ENCODE measurements at places on chromosomes 5 and 9. TPM values are rescaled to one million over a fixed set of nuclear protein-coding genes. Genes with fewer than 3 reads are reported as not detected.

GRCh38 chr9:35333551-35333950 lies 156.4 kb upstream of the RUSC2 start:
- no peak for DNase-seq

GRCh38 chr5:169764018-169764378 lies 126.9 kb downstream of the DOCK2 start:
- no peak for DNase-seq

DNA sequence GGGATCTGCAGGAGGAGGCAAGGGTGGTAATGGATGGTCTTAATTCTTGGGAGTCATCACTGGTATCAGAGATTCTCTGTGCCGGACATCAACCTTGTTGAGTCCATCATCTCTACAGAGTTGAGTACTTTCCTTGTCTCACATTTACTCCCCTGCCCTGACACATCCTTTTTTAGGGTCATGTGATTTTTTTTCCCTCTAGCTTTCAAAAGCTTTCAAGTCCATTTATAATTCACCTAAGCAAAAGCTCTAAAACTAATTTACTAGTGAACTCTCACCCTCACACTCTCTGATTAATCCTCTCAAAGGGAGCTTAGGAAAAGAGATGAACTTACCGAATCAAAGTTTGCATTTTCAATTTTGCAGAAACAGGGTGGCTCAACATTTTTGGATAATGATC lies 192.9 kb downstream of the TARS1 start:
- DNase-seq, result no peak

Gene TAF11L5
- not detected for total RNA-seq

GRCh38 chr9:10079284-10079964 lies 533.4 kb downstream of the PTPRD start:
- DNase-seq, result no peak

Gene SLC6A19
- total RNA-seq, result not detected

- DNase-seq, result peak; percentile 64
Observed at GRCh38 chr5:181170996-181171395, 23.6 kb downstream of the OR2V2 start.

Gene SHB
- total RNA-seq, result 43.8 TPM

DNA sequence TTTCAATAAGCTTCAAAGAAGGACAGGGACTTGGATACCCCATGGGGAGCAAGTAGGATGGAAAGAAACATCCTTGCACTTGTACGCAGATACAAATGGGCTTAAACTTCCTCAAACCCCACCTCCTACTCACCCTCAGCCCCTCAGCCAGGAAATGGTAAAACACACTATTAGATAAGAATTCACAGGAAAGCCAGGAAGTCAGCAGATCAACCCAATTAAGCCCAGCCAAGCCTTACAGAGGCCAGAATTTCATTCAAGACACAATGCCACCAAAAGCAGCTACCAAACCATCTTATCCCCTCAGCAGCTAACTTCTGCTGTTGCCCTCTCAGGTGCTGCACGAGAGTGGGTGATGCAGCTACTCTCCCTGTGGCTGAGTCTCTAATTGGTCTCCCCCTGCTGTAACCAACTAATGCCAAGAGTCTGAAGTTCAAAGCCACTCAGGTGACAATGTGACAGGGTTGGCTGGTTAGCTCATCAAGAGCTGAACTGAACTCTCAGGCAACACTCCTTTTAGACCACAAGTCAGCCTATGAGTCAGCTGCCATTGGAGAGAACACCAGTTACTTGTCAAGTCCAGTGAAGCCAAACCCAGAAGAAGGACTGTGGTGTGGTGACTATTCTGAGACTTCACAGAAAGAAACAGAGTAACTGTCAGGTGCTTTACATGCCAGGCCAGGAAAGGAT lies 201.9 kb downstream of the ZNF608 start:
- peak; percentile 48 for DNase-seq

DNA sequence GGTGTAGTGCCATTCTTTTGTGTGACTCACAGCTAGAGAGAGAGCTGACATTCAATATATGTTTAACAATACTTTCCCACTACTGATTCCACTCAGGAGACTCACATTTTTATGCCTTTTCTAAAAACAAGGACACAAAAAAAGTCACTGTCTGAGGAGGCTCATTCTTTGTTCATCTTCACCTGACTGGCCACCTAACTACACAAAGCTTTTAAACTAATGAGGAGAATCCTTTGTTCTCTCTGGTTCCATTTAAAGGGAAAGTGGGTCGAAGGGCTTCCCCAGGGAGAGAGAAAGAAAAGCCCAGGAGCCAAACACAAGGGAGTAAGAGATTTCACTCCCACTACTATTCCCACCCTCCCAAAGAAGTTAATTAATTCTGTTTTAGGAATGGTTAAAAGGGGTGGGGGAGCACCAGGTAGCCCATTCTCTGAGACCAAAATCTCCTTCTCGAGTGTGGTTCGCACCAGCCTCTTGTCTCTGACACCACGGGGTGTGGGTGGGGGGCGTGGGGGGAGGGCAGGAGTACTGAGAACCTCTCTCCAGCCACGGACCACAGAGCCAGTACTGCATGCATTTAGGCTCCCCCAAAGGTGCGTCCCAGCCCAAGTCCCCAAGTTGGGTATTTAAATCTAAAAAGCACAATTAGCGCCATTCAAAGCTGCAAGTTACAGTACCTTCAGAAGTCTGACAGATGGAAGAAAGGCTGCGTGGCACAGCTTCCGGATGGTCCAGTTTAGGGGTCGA lies 747 bp downstream of the TRPM3 start:
- DNase-seq, result no peak

GRCh38 chr5:32828492-32828891 lies 117.4 kb downstream of the NPR3 start:
- DNase-seq, result no peak

DNA sequence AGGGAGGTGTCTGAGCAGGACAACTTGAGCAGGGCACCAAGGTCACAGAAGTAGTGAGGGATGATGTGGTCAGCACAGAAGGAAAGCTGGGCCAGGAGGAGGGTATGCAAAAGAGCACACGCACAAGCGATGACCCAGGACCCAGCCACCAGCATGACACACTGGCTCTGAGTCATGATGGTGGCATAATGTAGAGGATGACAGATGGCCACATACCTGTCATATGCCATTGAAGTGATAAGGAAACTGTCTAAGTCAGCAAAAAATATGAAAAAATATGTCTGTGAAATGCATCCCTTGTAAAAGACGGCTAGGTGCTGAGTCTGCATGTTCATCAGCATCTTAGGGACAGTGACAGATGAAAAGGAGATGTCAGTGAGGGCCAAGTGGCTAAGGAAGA lies 380 bp downstream of the OR1J1 start:
- DNase-seq, result no peak

Gene DRD1
- total RNA-seq, result not detected

DNA sequence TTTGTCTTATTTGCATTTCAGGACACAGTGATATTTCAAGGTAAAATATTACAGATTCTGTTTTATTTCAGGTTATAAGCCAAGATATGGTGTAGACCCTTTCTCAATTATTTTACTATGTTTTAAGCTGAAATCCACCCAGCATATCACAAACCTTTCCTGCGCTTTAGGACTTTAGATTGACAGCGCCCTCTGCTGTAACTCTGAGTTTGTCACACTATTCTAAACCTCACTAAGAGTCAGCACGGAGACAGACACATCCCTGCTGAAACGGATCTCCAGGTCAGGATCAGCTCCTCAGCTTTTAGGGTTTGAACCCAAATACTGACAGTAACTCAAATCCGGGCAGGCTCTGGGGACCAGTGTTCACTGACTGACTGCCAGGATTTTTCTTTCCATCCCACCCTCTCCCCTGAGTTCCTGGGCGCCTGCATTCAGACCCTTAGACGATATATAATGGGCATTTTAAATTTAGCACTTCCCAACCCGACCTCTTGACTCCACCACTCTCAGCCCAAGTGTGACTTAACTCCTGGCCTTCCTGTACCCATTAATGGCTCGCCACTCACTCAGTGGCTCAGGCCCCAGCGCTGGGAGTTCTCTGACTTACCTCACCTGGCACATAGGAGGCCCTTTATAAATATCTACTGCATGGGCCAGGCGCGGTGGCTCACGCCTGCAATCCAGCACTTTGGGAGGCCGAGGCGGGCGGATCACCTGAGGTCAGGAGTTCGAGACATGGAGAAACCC lies 33.5 kb downstream of the TLX3 start:
- peak; percentile 19 for DNase-seq

DNA sequence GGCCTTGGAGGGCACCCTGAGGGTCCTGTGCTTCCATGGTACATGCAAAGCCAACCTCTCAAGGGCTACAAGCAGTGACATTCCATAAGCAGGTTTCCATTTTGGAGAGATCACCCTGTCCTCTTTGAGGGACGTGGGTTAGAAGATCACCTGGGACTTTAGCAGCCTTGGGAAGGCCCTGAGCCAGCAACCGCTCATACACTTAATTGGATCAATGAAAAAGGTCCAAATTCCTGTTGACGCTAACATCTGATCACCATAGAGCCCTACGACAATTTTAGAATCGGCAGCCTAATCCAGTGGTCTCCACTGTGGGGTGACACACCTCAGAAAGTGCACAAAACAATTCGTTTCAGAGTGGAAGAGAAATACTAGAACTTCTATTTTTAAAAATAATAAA lies 196.0 kb upstream of the NR3C1 start:
- no peak for DNase-seq

DNA sequence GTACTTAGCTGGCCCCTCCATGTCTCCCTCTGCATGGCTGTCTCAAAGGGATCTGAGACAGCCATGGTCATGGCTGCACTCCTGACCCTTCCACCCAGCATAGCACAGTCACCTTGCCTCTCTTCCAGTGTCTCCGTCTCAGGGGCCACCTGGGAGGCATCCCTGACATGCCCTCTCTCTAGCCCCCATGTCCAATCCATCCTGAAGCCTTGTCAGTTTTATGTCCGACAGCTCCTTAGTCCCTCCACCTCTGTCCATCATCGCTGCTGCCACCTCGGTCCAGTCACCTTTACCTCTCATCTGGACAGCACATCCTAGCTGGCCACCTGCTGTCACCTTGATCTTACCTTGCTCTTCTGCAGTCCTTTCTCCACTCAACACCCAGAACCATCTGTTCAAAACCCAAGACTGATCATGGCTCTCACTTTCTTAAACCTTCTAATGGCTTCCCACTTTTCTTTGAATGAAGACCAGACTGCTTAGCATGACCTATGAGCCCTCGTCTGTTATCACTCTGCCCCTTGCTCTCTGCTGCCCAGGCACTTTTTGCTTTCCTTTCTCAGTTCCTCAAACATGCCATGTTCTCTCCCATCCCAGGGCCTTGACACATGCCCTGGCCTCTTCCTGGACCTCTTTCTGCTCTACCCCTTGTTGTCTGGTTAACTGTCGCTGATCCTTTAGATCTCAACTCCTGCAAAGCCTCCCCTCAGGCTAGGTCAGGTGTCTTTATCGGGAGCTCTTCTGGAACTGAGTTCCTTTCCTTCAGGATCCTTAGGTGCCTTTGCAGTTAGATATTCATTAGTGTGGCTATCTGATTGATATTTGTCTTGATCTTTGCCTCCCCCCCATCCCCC lies 181.8 kb upstream of the PITX1 start:
- no peak for DNase-seq

Gene DNAH5
- 1.7 TPM for total RNA-seq

DNA sequence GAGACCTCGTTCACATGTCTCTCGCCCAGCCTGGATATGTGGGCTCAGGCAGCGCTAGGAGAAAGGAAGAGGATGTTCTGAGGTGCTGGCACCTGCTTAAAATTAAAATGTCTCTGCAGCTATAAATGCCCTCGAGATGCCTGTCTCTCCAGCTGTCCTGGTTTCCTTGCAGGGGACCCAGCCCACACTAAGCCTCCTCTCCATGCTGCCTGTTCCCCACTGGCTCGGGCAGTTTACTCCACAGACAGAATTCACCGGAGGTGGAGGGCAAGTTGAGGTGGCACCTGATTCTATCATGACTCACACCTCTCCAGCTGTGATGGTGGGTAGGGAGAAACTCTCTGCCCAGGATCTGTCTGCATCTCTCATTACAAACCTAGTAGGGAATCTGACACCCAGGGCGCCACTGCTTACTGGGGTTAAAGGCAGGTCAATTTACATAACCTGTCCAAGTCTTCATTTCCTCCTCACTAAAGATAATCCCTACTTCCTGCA lies 420.9 kb downstream of the SPOCK1 start:
- peak; percentile 55 for DNase-seq

GRCh38 chr9:77892955-77893514 lies 138.6 kb downstream of the GNAQ start:
- DNase-seq, result no peak

- DNase-seq, result no peak
Observed at GRCh38 chr5:94209774-94210355, 408.5 kb downstream of the KIAA0825 start.

Measured in epithelial cell of proximal tubule (primary cell).